ENCODE measurements at places on chromosomes 3 and 15.

DNA sequence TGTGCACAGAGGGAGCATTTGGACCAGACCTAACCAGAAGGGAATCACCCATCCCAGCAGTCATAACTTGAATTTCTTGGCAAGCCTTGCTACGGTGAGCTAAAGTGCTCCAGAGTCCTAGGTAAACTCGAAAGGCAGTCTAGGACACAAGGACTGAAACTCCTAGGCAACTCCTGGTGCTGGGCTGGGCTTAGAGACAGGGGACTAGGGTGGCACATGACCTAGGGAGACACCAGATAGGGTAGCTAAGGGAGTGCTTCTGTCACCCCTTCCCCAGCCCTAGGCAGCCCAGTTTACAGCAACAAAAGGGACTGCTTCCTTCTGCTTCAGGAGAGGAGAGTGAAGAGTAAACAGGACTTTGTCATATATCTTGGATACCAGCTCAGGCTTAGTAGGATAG lies 256.4 kb upstream of the ARHGEF26 start:
- DNase-seq, result no peak

DNA sequence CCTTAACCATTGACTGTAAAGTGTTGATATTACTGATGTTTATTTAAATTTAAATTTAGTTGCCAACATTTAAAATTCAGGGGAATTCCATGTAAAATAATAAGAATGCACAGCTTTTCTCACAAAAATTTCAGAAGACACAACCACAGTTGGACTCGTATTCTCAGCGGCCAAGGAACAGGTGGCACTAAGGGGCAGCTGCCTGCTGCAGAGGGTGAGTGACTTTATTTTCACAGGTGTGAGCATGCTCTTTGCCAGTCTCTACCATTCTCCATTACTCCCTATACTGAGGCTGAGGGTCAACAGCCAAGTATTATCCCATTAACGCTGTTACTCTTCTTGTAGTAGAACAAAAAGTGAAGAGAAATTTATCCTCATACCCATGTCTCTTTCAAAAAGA lies 92.1 kb upstream of the GADL1 start:
- DNase-seq, result no peak

- DNase-seq, result no peak
Observed at GRCh38 chr3:64541803-64542202, 146.0 kb downstream of the ADAMTS9 start.

DNA sequence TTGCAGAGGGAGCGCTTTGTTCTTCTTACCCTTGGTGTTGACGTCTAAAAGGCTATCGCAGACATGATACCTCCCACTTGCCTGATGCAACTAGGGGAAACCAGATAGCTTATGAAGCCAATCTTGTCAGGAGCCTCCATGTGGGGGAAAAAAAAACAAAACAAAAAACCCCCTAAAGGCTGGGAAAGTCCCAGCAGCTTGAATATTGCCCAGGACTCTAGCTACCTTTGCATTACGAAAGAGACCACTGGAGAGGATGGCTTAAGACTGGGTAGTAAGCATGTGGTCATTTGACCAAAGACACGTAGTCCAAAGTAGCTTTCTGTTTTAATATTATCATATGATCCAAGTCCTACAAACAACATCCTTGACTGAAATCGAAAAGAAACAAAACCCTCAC lies 120.7 kb upstream of the WNT5A start:
- DNase-seq, result no peak

GRCh38 chr3:98770261-98771039 lies 7.3 kb downstream of the ST3GAL6 start:
- no peak for DNase-seq

- DNase-seq, result no peak
Observed at GRCh38 chr3:183149915-183150750, 12.4 kb downstream of the LAMP3 start.

- no peak for DNase-seq
Observed at GRCh38 chr3:2372306-2372705, 273.6 kb downstream of the CNTN4 start.

DNA sequence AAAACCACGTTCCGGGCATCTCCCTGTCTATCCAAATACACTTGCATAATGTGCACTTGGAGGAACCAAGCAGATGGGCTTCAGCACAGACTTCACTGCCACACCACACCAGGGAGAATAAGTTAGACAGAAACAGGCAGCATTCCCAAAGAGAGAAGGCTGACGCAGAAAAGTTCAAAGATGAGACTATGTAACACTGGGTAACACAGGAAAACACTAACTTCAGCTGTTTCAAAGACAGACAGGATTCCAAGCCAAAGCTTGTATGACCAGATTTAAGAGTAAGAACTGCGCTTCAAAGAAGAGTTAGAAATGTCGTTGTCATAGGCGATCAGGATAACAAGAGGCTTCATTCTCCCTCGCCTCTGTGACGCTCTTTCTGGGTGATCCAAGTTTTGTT lies 19.9 kb downstream of the SLC51A start:
- DNase-seq, result no peak

- DNase-seq, result no peak
Observed at GRCh38 chr3:22935040-22935439, 268.1 kb upstream of the UBE2E2 start.

DNA sequence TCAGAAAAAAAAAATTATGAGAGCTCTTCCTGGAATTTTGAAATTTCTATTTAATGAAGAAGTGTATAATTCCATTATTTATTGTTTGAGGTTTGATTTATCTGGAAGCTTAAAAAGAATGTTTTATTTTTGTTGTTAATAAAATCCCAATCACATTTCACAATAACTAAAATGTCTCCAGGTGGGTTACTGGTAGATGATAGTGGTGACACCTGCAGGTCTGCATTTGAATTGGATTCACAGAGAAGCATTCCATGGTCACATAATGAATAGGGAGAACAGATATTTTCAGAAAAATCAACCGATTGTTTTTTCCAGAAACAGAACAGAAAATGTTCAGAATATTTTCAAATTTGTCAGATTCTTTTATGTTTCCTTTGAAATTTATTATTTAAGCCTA lies 48.3 kb downstream of the ASB7 start:
- no peak for DNase-seq

DNA sequence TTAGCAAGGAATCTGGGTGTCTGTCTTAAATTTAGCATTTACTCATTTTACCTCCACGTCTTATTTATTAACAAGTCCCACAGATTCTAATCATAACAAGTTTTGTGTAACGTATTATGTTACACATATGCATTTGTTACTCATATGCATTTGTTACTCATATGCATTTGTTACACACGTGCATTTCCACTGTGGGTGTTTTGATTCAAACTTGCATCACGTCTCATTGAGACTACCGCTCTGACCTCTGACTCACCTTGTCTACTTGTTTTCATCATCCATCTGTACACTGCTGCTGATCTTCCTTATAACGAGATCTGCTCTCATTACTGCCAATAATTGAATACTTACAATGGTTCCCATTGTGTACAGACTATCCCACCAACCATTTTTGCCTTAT lies 1141.4 kb downstream of the TBL1XR1 start:
- DNase-seq, result no peak

- no peak for DNase-seq
Observed at GRCh38 chr15:80998251-80998650, 2.5 kb upstream of the TLNRD1 start.

DNA sequence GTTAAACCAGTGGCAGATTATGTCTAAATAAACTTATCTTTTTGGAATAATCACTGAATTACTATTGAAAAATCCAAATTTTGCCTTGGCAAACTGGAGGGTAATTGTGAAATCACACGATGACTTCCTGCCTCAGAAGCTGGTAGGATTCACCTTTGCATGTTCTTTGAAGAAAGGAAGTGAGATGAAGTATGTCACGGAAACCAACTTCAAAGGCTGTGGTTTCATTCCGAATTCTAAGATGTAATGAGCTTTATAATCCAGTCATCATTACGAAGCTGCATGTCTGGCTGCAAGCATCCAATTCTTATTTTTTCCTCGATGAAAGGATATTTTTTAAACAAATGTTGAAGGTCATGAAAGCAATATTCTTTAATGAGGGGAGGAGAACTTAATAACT lies 15.0 kb upstream of the ZBED2 start:
- DNase-seq, result no peak

- DNase-seq, result no peak
Observed at GRCh38 chr3:18481946-18482548, 56.9 kb upstream of the SATB1 start.

- DNase-seq, result no peak
Observed at GRCh38 chr3:18572809-18573208, 147.7 kb upstream of the SATB1 start.

DNA sequence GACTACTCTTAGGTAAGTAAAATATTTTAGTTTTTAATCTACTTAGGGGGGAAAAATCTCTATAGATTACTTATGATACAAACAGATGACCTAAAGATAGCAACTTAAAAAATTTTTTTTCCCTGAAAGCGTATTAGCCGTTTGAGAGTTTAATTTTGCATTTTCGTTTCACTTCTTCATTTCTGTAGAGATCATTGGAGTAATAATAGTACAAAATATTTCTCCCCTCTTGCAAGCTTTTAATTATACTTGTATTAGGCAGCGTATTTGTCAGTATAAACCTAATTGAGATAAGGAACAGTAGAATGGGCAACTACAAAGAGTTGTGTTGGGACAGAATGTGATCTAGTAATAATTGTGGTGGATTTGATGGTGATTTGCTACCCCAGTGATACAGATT lies 10.3 kb downstream of the SKIL start:
- no peak for DNase-seq

- DNase-seq, result no peak
Observed at GRCh38 chr3:138464491-138464860, 30.1 kb downstream of the ESYT3 start.

DNA sequence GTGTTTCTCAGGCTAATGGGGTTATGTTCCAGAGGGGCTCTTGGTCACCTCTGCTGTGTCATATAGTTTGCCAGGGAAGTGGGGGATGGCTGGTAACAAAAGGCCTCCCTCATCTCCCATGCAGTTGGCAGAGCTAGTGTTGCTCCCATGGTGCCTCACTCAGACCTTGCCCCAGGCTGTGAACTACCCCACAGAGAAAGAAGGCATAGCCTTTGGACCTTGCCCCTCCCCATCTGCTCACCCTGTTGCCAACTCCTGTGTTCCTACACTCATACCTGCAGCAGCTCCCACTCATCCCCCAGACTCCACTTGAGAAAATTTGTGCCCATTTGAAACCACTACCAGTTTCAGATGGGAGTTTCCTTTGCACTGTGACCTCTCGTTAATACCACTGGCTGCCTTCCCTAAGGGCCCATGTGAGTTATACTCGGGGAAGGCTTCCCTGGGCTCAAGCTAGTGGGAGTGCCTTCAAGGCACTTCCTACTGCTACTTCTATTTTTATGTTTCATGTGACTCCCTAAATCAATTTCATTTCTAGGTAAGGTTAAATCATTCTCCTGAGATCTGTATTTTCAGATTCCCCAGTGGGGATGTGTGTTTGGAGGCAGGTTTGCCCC lies 25.3 kb upstream of the COPB2 start:
- DNase-seq, result no peak

- DNase-seq, result no peak
Observed at GRCh38 chr3:111454551-111454950, 87.4 kb upstream of the CD96 start.

GRCh38 chr3:127684871-127685707 lies 12.3 kb downstream of the ABTB1 start:
- DNase-seq, result no peak

DNA sequence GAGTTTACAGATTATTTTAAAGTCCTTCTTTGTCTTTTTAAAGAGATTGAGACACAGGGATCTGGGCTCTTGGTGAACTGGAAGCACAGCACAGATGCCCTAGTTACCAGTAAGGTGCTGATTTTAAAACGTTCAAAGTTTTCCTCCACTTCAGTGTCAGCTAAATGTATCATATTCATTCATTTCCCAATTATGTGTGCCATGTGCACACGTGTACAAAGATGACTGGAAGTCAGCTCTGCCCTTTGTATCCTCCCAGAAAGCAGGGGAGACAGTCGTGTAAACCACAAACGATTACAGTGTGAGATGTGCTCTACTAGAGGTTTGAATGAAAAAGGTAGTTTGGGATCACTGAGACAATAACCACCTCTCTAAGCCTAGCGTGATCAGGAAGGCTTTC lies 730 bp downstream of the ZKSCAN7 start:
- DNase-seq, result no peak

- DNase-seq, result no peak
Observed at GRCh38 chr3:6105187-6105586, 755.7 kb upstream of the GRM7 start.

Measured in stimulated activated CD4-positive, alpha-beta T cell treated with anti-CD3 and anti-CD28 coated beads, TNF-alpha, amount 100 ng/mL, for 4 hours (primary cell).